ENCODE measurements at places on chromosomes 2 and 18. TPM values are rescaled to one million over a fixed set of nuclear protein-coding genes. Genes with fewer than 3 reads are reported as not detected.
A peak's percentile ranks its signal among the peaks of the same experiment; 100 is the strongest.

DNA sequence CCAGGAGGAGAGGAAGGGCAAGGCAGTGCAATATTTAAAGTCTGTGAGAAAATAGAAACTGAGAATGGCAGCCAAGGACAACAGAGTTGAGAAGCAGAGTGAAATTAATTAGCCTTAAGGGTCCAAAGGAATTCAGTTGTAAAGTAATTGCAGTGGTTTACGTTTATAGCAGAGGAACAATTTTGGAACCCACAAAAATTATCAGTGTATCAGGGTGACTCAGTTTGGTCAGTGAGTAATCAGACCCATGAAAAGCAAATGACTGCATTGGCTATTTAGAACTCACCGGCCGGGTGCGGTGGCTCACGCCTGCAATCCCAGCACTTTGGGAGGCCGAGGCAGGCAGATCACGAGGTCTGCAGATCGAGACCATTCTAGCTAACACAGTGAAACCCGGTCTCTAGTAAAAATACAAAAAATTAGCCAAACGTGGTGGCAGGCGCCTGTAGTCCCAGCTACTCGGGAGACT, 245.8 kb upstream of the SLC39A10 start:
- no peak for DNase-seq

DNA sequence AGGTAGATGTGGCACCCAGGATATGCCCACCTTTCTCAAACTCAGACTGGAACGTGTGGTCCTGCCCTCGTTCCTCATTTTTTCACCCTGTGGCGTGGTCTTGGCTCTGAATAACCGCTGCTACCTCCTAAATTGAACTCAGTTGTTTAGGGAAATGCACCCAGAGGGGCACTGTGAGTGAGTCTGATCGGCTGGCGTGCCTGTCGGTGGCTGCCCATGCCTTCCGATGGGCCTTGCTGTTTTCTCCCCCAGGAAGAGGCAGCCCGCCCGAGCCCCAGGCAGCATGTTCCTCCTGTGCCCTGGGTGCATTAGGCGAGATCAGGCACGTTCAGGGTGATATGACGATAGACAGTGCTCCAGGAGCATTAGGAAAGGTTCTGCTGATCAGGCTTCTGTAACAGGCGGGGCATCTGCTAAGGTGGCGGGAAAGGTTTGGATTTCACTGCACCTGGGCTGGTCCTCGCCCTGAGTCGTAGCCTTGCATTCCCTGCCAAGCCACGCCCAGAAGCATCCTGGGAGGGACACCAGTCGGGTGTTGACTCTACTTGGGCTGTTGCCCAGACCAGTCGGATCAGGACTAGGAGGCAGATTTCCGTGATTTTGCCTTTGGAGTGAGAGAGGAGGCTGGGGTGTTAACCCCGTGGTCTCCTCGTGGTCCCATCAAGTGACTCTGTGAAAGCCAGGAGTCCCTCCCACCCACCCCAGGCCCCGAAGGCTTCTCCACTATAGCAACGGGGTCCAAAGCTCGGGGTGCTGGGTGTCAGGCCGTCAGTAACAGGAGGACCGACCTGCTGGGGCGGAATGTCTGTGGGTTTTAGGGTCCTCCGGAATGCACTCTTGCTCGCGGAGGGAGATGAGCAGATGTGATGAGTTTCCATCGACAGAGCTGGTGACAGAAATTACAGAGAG, 75.1 kb downstream of the SH3BP4 start:
- no peak for DNase-seq

- DNase-seq: peak; percentile 23
Measured at GRCh38 chr18:32714571-32715148, 58.2 kb downstream of the KLHL14 start.

DNA sequence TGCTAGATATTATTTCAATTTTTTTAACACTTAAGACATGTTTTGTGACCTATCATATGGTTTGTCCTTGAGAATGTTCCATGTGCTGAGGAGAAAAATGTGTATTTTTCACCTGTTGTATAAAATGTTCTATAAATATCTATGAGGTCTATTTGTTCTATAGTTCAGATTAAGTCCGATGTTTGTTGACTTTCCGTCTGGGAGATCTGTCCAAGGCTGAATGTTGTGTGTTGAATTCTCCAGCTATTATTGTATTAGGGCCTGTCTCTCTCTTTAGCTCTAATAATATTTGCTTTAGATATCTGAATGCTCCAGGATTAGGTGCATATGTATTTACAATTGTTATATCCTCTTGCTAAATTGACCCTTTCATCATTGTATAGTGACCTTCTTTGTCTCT, 144.1 kb downstream of the NYAP2 start:
- DNase-seq: no peak

The ONECUT2 gene
- 0.01 TPM for polyA plus RNA-seq

DNA sequence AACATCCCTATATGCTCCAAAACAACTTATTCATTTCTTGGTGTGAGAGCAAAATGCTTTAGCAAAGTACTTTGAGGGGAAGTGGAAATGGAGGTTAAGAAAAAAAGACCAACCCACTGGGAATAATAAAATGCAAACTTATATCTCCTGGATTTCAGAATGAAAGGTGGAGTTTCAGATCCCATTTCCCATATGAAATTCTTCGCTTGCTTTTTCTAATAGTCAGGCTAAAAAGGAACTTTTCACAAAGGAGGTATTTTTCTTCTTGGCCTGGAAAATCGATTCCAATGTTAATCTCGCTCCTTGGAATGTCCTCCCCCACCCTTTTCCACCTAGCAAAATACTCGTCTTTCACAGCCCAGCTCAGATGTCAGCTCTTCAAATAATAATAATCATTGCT, 360.9 kb downstream of the LPIN1 start:
- DNase-seq: no peak

Data from AG04450 (cell line).